ENCODE measurements at places on chromosomes 3 and 15.

DNA sequence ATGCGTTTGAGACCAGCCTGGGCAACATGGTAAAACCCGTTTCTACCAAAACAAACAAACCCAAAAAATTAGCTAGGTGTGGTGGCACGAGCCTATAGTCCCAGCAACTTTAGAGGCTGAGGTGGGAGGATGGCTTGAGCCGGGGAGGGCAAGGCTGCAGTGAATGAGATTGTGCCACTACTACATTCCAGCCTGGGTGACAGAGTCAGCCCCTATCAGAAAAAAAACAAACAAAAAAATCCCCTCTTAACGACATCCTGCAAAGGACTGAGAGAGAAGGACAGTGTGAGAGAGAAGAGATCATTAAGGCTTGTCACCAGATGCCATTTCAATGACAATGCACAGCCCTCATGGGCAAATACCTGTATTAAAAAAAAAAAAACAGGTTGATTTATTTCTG lies 266.7 kb upstream of the ATP10A start:
- no peak for DNase-seq

GRCh38 chr15:88649753-88650551 lies 11.1 kb downstream of the ISG20 start:
- no peak for DNase-seq

GRCh38 chr3:34260271-34261000 lies 462.0 kb downstream of the PDCD6IP start:
- peak; percentile 58 for DNase-seq

- peak; percentile 63 for DNase-seq
Measured at GRCh38 chr3:184696697-184697096, 15.2 kb downstream of the MAGEF1 start.

DNA sequence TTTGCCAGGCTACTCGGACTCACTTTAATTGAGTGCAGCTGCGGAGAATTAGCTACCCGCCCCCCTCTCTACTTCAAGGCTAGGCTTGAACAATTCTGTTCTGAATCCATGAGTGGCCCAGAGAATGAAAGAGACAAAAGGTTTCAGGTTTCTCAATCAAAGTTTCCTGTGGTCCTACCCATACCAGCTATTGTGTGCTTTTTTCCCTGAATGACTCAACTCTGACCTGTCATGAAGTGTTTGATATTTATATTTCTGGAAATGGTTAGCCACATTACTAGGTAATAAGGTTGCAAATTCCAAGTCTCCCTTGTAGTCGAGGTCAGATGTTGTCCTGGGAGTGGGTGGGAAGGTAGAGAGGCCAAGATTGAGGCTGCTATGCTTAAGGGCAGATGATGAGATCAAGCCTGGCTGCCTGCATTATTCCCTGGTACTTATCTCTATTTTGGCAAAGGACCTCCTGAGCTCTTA lies 392.7 kb upstream of the TBL1XR1 start:
- peak; percentile 98 for DNase-seq

DNA sequence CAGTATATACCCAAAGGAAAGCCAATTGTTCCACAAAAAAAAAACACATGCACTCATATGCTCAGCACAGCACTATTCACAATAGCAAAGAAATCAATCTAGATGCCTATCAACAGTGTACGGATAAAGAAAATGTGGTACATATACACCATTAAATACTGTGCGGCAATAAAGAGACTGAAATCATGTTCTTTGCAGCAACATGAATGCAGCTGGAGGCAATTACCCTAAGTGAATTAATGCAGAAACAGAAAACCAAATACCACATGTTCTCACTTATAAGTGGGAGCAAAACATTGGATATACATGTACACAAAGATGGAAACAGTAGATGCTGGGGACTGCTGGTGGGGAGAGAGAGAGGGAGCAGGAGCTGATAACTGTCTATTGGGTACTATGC lies 124.2 kb upstream of the AADACL2 start:
- no peak for DNase-seq

GRCh38 chr3:108301695-108302404 lies 5.5 kb downstream of the HHLA2 start:
- no peak for DNase-seq

- peak; percentile 46 for DNase-seq
Measured at GRCh38 chr3:94114666-94115065, 51.8 kb downstream of the NSUN3 start.

GRCh38 chr15:49435174-49435573 lies 12.1 kb downstream of the FGF7 start:
- DNase-seq: peak; percentile 41

GRCh38 chr15:26178640-26179220 lies 315.6 kb upstream of the ATP10A start:
- DNase-seq: no peak

DNA sequence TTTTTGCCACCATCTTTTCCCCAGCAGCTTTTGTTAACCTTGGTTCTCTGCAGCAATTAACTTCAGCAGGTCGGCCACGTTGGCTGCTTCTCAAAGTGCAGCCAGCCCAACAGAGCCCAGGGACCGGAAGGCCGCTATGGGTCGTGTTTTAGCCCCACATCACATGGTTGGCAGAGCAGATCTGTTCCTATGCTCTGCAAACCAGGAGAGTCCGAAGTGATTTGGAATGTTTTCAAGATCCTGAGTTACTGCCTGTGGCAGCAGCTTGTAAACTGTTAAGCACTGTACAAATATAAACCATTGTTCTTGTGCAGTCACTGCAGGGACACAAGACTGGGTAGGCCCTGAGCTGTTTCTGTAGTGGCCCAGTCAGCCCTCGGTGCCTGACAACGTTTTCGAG lies 69.6 kb upstream of the MYZAP start:
- no peak for DNase-seq

- DNase-seq: no peak
Measured at GRCh38 chr3:113148284-113148683, 63.1 kb upstream of the BOC start.

- DNase-seq: peak; percentile 99
Measured at GRCh38 chr3:16448639-16449070, 64.8 kb downstream of the RFTN1 start.

DNA sequence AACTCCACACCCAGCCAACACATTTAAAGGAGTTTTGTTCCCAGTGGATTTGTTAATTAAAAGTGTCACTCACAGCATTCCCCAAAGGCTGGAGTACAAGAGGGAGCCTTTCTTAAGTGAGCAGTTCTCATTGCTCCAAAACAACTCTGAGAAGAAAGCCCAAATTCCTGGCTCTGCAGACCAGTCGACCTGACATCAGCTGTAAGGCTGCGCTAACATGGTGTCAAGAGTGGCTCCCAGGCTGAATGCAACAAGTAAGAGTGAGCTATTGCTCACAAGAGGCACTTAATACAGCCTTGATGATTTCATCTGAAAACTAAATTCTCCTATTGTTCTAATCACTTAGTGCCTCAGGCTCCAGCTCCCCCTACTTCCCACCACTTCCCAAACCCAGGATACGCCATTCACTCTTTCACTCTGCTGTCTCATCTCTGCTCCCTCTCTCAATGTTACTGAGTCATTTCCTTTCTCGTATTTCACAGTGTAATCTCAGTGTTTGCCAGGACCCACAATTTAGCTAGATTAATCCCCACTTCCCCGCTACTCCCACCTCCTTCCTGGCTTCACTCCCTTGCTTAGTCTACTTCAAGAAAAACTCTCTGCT lies 81.8 kb downstream of the WWTR1 start:
- DNase-seq: peak; percentile 98

GRCh38 chr15:96887730-96888129 lies 557.2 kb downstream of the NR2F2 start:
- DNase-seq: peak; percentile 4

DNA sequence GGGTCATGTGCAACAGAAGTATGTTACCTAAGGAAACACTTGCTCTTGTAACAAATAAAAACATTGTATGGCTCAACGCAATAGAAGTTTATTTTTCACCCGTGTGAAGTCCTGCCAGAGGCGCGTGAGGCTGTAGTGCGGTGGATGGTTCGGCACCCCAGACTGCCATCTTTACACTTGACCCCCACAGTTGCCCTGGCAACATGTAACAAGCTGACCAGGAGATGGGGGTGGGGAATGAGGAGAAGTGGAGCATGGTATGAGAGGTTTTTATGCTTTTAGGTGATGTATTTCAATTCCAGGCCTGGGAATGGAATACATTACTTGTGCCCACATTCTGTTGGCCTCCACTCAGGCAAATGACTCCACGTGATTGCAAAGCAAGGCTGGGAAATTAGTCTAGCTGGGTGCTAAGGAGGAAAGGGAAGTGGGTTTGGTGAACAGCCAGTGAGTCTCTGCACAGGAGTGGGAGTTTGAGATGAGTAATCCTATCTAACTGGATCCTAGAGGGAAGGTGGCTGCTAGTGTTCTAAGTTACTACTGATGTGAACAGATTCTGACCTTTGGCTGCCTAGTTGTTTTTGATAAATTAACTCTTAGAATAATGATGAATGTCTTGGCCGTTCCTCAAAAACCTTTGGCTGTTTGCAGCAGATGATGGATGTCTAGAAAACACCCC lies 33.8 kb upstream of the GREM1 start:
- DNase-seq: peak; percentile 97

GRCh38 chr3:44100298-44100695 lies 141.4 kb upstream of the TOPAZ1 start:
- no peak for DNase-seq

DNA sequence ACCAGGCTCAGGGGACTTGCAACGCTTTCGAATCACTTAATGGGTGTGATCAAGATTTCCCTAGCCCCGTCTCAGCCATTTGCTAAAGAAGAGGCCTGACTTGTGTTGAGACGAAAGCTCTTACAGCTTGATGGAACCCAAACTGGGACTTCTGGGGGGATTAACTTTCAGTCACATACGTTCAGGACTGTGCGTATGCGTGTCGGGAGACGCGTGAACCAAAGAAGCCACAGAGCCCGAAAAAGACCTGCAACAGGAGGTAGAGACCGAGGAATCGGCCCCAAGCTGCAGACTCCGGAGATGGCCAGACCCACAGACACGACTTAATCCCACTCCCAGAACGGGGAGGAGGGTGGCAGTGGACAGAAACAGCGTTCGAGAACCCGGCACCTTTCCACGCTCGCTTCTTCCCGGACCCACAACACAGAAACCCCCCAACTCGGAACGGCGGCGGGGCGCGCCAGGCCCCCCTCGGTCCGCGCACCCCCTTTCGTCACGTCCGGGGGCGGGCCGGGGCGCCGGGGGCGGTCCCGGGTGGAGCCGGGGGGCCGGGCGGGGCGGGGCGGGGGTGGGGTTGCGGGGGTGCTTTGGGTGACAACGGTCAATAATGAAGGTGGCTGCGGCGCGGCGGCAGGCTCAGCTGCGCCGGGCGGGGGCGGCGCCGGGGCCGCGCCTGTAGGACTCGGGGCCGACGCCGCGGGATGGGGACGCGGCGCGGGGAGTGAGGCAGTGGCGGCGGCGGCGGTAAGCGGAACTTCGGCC lies at the start of gene ATP11B:
TSS of gene ATP11B (plus strand) at position 604 of the 762 bp plus-strand sequence. CDS start 256 bp downstream, outside the sequence.
- DNase-seq: peak; percentile 40

GRCh38 chr15:33454996-33455395 lies 144.2 kb downstream of the RYR3 start:
- DNase-seq: no peak

DNA sequence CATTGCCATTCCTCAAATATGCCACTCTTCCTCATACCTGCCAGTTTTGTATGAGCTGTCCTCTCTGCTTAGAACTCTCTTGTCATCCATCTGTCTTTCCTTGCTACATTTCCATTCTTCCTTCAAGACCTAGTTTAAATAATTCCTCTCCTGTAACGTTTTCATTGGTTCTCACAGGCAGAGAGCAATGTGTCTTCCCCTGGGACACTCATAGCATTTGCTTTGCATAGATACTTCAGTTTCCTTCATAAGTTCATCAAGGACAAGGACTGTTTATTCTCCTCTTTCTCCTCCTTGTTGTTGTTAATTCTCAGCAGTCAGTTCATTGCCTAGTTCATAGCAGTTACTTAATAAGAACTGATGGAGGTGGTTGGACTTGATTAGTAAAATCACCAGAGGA lies 10.5 kb downstream of the NR2C2 start:
- DNase-seq: no peak

- DNase-seq: peak; percentile 4
Measured at GRCh38 chr15:93417631-93418030, 328.6 kb upstream of the RGMA start.

DNA sequence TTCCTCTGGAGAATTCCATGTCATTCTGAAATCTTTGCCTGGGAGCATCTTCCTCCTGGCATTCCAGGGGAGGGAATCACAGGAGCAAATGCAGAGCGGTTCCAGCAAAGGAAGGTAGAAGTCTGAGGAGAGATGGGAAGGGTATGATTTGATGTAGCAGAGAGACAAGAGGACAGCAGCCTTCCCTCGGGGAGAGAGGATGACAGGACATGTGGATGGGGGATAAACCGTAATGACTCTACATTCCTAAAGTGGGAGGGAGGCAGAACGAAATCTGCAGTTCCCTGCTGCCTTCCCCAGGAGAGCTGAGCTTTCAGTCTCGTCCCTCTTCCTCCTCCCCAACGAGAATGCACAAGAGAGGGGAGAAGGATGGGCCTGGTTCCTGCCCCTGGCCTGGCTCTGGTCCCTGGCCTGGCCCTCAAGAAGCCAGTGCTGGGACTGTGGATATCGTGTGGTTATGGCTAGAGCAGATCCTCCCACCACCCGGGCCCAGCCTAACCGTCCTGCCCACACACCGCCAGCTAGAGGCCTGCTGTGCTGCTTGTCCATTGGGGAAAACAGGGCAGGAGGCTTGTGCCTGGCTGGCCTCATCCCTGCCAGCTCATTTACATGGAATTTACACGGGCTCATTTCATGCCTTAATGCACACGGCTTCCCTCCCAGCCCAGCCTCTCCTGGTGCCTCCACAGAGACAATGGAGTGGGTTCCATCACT lies 26.6 kb downstream of the SEMA7A start:
- DNase-seq: peak; percentile 94

- no peak for DNase-seq
Measured at GRCh38 chr3:194874206-194874605, 188.5 kb downstream of the FAM43A start.

DNA sequence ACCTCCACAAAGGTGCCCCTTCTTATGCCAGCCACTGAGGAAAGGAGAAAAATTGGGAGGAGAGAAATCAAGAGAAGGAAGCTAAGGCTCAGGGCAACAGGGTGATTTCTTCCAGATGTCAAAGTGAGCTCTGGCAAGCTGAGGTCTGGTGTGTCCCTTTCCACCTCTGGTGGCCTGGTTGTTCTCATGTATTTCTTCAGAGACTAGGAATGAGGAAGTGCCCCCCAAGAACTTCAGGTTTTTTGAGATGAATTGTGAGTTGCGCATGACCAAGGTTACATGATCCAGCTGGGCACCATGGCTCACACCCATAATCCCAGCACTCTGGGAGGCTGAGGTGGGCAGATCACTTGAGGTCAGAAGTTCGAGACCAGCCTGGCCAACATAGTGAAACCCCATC lies 5.6 kb downstream of the RAB6B start:
- no peak for DNase-seq

DNA sequence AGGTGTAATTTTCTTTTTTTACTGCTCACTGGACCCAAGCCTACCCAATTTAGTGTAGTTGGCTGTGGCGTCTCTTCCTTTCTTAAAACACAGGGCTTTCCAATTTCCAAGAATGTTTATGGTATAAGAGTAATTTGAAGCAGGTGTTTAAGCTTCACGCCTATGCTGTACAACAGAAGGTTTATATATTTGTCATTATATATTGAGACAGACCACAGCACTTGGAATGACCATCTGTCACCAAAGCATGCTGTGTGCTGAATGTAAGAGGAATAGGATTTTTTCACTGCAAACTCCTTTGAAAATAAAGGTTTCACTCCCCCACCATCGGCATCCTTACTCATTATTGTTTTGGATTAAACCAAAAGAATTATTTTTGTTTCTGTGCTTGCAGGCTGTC lies 325.7 kb downstream of the OTOL1 start:
- no peak for DNase-seq

Data from fibroblast of upper back skin (primary cell).